Hindlimb muscle (tissue), 1 donor: ENCODE measurements at places on chromosomes 16 and 17. TPM values are rescaled to one million over a fixed set of nuclear protein-coding genes. Genes with fewer than 3 reads are reported as not detected.

DNA sequence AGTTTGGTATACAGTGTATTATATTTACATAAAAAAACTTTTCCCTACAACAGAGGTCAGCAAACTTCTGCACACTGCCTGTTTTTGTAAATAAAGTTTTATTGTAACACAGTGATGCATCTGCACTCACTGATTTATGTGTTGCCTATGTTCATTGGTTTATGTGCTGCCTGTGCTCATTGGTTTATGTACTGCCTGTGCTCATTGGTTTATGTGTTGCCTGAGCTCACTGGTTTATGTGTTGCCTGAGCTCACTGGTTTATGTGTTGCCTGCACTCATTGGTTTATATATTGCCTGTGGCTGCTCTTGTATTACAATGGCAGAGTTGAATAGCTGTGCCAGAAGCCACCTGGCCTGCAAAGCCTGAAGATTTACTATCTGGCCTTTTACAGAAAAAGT is 81.6 kb downstream of the MYH11 start:
- no peak for DNase-seq

Gene SYT17
- polyA plus RNA-seq = 6.0 TPM

GRCh38 chr17:2044263-2044894 is 2.6 kb downstream of the OVCA2 start:
- no peak for DNase-seq

Gene CHST5
- polyA plus RNA-seq = not detected

DNA sequence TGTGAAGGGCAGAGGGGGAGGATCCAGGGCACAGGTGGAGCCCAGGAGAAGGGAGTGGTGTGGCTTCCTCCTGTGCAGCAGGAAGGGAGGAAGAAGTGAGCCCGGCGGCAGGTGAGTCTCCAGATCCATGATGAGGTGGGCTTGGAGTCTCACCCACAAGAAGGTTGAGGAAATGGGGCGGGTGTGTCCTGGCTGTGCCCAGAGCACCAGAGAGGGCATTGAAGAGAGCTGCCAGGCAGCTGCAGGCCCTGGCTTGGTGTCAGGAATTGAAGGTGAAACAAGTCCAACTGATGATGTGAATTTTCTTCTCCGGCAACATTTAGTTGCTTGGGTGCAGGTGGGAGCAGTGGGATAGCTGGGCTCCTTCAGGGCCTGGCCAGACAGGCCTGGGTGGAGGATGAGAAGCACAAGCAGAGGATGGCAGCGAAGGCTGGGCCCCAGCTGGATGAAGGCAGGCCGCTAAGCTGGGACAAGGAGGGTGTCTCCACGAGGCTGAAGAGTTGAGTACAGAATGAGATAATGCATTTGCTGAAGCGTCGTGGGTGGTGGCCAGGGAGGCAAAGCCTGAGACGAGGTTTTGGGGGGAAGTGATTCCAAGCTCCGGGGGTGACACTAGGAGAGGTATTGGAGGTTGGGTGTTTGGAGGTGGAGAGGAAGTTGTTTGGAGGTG is 18.3 kb downstream of the NT5M start:
- no peak for DNase-seq

- DNase-seq = no peak
These were observed 19.4 kb downstream of the NOS2 start for GRCh38 chr17:27780828-27781404.
